ENCODE measurements at places on chromosomes 4 and X.

DNA sequence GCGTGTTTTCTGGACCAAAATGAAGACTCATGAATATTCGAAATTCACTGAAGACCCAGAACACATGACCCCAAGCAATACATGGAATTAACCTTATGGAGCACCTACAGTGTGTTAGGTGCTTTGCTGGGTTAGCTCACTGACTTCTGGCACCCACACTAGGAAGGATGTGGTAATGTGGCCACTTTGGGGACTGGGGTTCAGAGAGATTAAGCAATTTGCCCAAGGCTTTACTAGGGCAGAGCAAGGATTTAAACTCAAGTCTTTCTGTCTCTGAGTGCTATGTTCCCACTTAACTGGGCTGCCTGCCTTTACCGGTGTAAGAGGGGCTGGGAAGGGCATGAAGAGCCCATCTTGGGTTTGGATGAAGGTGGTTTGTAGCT lies 162.0 kb upstream of the ATP6AP2 start:
- ATAC-seq: peak; percentile 38

DNA sequence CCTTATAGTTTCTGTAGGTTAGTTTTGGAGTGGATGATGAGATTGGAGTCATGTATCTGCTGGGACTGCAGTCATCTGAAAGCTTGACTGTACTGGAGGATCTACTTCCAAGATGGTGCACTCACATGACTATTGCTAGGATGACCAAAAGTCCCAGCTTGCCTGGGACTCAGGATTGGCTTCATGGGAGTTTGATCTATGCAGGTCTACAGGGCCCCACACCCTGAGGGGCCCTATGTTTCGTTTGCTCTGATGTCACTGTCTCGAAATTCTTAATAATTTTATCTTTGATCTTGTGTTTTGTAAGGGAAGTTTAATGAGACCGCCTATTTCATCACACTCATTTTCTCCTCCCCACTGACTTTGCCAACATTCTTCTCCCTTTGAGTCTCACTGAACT lies at the start of gene SMIM9:
Gene SMIM9 (minus strand): TSS at position 101 of the 400 bp plus-strand sequence. CDS start 3,806 bp downstream, outside the sequence.
- ATAC-seq: no peak

GRCh38 chrX:67692246-67692645 lies 148.4 kb downstream of the AR start:
- ATAC-seq: no peak

DNA sequence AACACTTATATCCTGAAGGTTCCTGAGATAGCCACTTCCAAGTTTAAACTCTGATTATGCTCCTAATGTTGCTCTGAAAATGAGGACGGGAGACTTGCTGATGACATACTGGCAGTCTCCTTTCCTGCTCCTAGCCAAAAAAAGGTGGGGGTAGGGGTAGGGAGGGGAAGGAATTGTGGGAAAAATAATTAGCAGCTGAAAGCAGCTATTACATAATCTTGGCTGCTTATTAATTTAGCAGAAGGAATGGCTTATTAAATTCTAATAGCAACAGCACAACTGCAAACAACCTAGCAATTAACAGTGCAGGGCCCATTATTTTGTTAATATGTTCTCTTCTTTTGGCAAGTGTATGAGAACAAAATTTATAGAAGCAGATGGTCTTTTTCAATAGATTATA lies 2.0 kb upstream of the AP1S2 start:
- no peak for ATAC-seq

DNA sequence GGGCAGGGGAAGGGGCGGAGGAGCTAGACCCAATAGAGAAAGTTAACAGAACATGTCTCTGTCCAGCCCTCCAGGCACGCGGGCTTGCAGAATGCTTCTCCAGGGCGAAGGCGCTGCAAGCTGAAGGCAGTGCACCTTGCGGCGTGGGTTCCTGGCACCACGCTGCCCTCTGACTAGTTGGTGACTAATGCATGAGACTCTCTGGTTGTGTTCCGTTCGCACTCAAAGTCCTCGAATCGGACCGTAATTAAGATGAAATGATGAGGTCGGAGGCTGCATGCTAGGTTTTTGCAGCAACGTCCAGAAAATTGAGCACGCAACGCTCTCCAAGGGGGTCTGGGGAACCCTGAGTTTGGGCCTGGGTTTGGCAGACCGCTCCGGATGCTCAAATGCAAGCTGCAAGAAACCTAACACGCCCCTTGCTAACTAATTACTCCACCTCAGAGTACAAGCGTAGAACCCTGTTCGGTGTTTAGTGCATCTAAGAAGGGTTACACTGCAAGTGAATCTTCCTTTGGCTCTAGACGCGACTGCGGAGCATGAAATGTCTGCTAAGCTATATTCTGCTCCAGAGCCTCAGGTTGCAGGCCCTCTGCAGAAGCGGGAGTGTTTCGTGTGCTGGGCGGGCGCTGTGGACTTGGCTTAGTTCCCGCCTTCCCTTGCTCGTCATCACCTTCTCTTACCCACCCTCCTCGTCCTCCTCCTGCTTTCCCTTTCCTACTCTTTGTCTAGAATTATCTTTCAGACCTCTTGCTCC lies 57.1 kb upstream of the NKAP start:
- ATAC-seq: no peak

DNA sequence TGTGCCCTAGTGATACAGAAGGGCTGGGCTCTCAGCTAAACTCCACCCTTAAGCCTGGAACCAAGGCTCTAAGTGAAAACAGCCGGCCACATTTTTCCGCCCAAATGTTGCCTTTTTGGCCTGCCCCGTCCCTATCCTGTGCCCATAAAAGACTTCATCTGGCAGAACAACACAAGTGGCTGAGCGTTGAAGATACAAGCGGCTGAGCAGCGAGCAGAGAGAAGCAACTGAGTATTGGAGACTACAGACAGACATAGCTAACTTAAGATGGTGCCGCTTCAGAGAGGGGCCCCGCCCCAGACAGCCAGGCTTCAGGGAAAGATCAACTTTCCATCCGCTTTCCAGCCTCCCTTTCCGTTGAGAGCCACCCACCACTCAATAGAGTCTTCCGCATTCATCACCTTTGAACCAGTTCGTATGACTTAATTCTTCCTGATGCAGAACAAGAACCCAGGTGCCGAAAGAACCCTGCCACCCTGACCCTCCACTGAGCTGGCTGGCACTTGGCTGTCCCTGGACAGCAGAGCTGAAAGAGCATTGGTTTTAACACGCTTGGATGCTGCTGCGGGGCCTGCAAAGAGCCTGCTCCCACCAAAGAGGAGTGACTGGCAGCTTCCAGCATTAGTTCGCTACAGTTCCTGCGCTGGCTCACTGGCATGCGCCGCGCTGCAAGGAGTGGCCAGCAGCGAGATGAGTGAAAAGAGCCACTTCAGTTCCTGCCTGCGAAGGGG lies 853.2 kb upstream of the INTU start:
- no peak for ATAC-seq

- ATAC-seq: no peak
Measured at GRCh38 chrX:125532411-125533089, 212.9 kb downstream of the TEX13C start.

DNA sequence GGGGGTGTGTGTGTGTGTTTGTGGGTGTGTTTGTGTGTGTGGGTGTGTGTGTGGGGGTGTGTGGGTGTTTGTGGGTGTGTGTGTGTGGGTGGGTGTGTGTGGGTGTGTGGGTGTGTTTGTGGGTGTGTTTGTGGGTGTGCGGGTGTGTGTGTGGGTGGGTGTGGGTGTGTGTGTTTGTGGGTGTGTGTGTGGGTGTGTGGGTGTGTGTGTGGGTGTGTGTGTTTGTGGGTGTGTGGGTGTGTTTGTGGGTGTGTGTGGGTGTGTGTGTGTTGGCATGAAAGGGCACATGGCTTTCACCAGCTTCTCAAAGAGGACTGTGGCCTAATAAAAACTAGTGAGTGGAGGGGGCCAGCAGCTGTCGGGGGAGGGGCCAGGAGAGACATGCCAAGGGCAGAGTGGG lies 25.3 kb upstream of the ZNF185 start:
- no peak for ATAC-seq

DNA sequence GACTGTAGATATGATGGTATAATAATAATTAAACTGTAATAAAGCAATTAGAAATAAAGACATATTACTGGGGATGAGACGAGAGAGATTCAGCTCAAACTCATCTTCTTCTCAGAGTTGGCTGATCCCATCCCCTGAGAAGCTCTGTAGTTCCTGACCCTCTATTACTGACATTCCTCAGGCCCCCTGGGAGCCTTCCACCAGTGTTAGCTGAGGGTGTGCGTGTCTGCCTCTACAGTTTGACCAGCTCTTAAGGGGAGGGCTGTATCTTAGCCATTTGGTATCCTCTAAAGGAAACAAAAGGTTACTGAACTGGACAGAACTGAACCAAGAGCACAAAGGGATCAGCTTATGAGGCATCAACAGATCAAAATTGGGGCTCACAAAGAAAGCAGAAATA lies 11.2 kb downstream of the FHDC1 start:
- ATAC-seq: no peak

- ATAC-seq: no peak
Measured at GRCh38 chrX:49061916-49062315, 3.1 kb downstream of the CCDC120 start.

DNA sequence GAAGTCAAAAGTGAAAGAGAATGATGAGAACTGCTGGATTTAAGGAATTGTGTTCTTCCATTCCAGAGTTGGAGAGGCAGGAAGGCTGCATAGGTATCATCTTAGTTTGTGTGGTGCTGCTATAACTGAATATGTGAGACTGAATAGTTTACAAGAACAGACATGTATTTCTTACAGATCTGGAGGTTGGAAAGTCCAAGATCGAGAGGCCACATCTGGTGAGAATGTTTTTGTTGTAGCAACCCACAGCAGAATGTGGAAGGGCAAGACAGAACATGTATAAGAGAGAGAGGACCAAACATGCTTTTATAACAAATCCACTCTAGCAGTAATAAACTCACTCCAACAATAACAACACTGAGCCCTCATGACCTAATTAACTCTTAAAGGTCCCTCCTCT lies 408.6 kb downstream of the FAM47B start:
- no peak for ATAC-seq

DNA sequence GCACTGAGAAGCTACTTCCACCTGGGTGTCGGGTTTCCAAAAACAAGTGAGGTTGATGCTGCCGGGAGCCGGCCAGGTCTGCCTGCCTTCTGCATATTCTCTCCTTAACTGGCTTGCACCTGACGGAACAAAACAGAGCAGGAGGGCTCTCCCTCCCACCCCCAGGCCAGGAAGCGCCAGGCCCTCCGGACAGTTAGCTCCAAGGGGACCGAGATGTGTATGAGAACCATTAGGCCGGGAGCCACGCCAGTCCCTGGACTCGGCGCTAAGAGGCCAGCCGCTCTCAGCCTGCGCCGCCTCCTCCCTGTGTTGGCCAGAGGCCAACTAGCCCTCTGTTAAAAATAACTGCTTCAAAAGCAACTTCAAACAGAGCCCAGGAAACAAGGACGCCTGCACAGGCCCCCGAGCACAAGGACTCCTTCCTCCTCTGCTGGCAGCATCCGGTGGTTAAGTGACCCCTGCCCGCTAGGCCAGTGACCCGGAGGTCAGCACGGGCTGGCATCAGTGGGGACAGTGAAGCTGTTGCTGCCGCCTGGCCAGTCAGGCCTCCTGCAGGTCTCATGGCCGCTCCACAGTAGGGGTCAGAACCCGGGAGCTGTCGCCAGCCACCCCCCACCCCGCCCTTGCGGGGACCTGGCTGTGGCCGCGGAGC lies 107.9 kb downstream of the ABLIM2 start:
- peak; percentile 16 for ATAC-seq

GRCh38 chrX:136711147-136711546 lies 63.2 kb downstream of the CD40LG start:
- ATAC-seq: no peak

GRCh38 chr4:155304375-155304774 lies 72.4 kb downstream of the MAP9 start:
- peak; percentile 91 for ATAC-seq

Data from esophagus mucosa (tissue), 1 donor.